ENCODE measurements at places on chromosomes 7 and 10.

DNA sequence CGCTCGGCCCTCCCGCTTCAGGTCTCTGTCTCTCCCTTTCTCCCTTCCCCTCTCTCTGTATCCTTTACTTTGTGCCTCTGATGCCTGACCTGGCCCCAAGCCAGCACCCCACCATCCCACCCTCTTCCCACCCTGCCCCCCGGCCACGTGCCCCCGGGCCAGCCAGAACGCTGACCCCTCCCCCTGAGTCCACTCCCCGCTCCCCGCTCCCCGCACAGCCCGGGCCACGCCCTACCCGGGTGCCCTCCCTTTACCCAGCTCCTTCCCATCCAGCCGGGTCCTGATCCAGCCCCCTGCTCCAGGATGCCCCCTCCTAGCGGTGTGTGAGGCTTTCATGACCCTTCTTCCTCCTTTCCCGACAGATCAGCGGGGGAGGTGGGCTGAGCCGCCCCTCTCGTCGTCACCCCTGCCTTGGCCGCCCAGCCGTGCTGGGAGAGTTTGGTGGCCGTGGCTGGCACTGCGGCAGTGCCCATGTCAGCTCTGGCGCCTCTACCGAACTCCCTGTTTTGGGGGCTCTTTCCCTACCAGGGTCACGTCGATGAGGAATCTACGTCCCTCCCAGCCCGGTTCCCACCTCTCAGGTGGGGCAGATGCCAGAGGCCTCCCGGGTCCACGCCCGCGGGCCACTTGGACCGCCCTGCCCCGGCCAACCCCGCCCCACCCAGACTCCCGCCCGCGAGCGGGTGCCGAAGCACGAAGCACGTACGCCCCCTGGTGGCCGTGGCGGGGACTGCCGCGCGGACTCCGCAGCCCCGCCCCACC lies 127.4 kb downstream of the UBE2H start:
- peak; percentile 91 for DNase-seq

DNA sequence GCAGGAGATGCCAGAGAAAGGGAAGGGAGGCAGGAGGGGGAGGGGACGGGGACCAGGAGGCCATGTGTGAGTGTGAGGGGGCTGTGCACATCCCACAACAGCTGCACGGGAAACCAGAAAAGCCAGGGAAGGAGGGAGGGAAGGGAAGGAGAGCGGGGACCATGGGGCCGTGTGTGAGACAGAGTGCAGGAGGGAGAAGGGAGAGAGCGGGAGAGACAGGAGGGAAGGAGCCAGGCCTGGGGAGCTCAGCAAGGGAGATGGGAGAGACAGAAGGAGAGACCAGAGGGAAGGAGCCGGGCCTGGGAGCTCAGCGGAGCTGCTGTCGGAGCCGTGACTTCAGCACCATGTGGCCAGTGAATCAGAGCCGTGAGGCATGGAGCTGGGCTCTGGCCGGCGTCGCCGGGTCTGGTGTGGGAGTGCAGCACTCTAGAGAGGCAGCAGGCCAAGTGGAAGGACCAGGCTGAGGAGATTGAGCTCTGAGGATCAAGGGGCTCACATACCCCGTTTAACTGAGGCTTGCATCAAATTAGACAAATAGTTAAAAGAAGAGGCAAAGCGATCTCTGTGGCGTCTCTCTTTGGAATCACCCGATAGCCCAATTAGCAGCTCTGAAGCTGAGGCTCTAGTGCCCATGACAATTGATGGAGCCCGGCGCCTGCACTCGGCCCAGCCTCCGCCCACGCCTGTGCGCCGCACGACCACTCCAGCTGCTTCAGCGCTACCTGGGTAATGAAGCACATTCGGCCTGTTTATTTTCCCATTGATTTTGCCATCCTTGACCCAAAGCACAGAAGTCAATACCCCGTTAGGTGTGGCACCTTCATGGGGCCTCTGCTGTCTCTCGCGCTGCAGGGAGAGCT lies 150.4 kb downstream of the MAD1L1 start:
- no peak for DNase-seq

DNA sequence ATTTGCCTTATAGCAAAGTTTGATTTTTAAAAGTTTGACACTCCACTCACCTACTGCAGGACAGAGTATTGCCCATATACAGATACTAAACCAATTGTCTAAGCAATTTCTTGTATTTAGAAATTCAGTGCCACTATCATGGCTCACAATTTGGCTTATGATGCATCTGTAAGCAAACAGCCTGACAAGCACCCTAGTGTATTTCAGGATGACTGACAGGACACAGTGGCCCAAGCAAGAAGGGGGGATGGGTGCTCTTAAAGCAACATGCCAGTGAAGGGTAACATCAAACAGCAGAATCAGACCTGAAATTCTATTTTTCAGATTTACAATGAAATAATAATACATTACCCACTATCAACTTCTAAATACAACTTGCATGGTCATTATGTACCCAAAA lies 30.5 kb downstream of the CTNNA3 start:
- no peak for DNase-seq

DNA sequence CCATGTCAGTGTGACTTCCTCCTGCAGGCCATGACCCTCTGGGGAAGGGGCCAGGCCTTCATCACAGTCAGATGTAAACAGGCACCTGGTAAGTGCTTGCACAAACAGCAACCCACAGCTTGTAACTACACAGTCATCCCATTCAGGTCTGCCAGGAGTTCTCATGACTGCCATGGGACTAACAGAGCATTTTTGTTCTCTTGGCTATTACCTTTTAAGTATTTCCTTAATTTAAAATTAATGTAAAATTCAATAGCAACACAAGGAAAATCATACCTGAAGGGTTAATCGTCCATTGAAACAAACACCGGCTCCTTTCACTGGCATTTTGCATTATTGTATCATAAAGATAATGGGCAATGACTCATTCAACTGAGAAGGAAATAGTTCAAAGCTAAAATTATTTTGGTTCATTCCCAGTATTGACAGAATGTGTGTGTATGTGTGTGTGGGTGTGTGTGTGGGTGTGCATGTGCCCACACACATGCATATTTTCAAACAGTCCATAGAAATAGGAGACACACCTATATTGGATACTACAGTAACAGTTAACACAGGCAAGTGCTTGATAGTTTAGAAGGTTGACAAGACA lies 307.9 kb downstream of the WDR11 start:
- DNase-seq: no peak

DNA sequence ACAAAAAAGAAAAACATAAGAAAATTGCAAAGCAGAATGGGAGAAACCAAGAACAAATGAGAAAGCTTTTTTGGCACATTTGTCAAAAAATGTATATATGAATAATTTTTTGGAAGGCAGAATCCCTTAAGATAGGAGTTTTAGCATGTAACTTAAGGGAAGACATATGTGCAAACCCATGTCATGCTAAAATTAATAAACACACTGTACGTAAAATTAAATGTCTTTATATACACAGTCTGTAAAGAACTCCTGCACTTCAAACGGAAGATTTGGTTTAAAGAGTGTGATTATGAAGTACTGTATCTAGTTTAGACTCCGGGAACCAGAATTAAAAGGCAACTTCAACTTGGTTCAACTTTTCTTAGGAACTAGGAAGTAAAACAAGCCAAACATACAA lies 369.9 kb upstream of the TEX47 start:
- DNase-seq: no peak

- peak; percentile 77 for DNase-seq
Observed at GRCh38 chr10:59808896-59809643, 55.8 kb upstream of the MRLN start.

DNA sequence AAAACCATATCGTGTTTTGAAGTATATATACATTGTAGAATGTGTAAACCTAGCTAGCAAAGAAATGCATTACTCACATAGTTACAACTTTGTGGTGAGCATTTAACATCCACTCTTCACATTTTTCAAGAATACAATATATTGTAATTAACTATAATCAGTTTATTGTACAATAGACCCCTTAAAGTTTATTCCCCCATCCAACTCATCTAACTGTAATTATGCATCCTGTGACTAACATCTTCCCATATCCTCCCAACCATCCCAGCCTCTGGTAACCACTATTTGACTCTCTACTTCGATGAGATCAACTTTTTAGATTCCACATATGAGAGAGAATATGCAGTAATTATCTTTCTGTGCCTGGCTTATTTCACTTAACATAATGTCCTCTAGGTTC lies 526.4 kb downstream of the KIF20B start:
- no peak for DNase-seq

DNA sequence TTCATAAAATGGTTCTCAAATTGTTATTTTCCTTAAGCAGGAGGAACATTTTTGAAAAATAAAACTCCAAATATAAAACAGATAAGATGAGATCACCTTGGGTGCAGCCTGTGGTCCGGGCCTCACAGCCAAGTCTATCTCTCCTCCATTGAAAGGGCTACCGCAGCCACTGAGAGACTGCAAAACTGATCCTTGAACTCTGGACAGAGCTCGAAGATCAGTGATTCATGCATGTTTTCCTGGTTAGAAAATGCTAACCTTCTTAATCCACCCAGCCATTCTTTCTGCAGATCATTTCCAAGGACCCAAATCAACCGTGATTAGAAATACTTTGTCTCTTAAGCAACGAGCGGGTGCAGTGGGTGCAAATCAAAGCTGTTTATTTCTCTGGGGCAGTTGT lies 378.8 kb downstream of the PLXDC2 start:
- no peak for DNase-seq

DNA sequence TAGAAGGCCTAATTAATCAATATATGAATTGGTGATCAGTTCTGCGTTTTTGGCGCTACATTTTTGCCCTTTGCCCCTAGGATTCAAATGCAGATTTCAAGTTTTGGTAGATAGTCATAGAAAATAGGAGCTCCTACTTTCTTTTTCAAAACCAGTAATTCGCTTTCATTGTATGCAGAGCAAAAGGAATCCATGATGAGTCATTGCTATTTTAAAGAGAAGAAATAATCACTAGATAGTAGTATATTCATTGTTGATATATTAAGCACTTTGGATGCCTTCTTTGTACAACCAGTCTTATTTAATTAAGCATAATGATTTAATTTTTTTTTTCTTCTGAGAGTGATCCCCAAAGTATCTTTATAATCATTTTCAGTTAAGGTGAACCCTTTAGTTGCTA lies 50.3 kb downstream of the CSTF2T start:
- DNase-seq: no peak

DNA sequence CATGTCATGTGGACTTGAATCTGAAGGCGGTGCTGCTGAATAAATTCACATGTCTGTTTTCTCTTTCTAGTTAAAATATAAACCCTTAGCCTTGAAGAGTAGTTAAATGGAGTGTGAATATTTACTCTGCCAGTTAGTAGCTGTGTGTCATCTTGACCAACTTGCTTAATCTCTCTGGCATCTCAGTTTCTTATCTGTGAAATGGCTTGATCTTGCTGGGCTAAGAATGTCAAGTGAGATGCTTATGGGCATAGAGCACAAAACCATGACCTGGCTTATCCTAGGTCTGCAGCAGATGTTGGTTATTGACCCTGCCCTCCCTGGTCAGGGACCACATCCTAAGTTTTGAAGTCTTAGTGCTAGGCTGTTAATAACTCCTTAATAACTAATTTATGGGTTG lies 16.6 kb downstream of the ARID5B start:
- no peak for DNase-seq
